ENCODE measurements at places on chromosomes 6 and 20.

- DNase-seq = no peak
Measured at GRCh38 chr6:30759575-30760239, 15.4 kb upstream of the IER3 start.

GRCh38 chr20:40893610-40894236 lies 134.9 kb upstream of the TOP1 start:
- no peak for DNase-seq

DNA sequence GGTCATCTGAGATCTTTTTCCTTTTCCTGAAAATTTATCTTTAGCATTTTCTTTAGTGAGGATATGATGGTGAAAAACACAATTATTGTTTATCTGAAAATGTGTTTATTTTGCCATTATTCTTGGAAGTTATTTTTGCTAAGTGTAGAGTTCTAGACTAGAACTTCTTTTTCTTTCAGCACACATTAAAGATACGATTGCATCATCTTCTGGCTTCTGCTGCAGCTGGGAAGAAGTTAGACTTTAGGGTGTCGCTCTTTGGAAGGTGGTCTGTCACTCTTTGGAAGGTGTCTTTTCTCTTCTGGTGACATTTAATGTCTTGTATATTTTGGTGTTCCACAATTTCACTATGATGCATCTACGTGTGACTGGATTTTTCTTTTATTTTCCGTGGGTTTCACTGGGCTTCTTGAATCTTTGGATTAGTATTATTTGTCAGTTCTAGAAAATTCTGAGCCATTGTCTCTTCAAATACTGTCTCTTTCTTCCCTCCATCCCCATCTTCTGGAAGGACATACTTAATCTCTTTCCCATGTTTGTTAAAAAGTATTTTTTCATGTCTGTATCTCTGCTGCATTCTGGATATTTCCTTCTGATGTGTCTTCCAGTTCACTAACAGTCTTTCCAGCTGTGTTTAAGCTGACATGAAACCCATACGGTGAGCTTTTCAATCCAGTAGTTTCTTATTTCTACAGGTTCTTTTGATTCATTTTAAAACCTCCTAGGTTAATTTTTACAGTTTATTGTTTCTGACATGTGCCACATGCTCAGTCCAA lies 81.0 kb downstream of the AGPAT4 start:
- no peak for DNase-seq

GRCh38 chr6:103000688-103001087 lies 1607.2 kb downstream of the GRIK2 start:
- DNase-seq = no peak

- DNase-seq = no peak
Measured at GRCh38 chr6:41599852-41600445, 38.3 kb upstream of the MDFI start.

- DNase-seq = no peak
Measured at GRCh38 chr20:22946596-22946995, 88.5 kb upstream of the SSTR4 start.

DNA sequence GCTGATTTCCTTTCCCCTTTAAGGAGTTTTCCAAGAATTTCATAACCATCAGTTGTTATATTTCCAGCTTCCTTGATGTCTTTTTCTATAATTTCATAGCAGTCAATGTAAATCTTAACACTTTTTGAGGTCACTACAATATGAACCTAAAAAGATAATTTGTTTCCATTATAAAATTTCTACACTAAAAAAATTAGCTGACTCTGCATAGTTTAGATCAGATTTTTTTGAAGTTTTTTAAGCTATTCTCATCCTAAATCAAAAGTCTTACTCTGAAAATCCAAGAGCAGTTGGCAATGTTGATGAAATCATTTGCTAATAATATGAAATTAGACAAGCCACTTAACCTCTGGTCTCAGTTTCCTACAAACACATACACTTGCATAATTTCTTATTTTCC lies 96.8 kb downstream of the COL12A1 start:
- DNase-seq = no peak

- no peak for DNase-seq
Measured at GRCh38 chr20:46179862-46180261, 61.7 kb downstream of the CD40 start.

DNA sequence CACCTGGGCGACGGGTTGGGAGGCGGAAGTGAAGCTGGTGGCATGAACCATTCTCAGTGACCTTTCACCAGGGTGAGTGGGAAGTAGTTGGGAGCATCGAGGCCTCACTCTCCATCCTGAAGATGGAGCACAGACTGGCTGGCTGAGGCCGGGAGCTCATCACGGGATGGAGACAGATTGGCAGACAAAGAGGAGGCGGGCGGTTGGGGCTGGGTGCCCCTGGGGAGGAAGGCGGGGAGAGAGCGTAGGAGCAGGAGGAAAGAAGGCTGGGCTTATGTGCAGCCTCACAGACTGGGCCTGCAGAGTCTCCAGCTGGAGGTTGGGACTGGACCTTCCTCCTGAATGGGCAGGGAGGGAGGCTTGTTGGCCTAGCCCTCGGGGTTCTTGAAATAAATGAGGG lies 44.2 kb upstream of the SCRT2 start:
- peak; percentile 45 for DNase-seq

GRCh38 chr20:39916236-39916765 lies 772.7 kb downstream of the MAFB start:
- DNase-seq = no peak

DNA sequence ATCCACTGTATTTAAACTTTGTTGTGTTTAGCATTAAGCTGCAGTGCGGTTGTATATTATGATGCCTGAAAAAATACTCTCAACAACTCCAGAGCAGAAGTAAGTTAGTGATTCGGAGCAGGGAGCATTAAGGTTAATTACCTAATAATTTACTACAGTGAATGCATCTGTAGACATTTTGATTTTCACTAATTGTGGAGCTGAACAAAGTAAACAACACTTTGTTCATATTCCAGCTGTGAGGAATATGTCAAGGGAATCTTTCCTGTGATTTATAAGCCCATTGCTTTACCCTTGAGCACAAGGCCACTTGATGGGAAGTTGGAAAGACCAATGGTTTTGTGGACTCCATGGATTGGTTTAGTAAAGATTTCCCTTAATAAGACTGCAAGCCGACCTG lies 77.1 kb downstream of the CBLN4 start:
- no peak for DNase-seq

GRCh38 chr6:49607391-49607982 lies 29.2 kb downstream of the RHAG start:
- no peak for DNase-seq

DNA sequence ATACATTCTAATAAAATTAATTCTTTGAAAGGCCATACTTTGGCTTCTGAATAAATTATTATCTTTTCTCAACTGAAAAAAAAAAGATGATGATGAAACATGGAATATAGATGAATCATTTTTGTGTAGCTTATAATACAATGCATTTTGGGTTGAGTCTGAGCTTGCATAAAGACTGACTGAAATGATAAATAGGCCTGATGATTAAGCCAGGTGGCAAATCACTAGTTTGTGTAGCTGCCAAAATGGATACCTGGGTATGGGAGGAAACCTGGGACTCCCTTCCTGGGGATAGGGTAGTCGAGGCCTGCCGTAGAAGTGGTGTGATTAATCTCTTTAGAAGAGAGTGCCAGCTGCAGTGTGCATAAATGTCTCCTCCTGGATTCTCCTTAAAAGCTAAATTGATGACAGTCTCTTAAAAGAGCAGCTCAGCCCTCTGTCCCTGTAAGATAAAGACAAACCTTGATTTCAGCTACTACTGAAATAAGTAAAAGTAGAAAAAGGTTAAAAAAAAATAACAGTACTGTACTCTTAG lies 275.1 kb downstream of the GRIK2 start:
- peak; percentile 80 for DNase-seq

DNA sequence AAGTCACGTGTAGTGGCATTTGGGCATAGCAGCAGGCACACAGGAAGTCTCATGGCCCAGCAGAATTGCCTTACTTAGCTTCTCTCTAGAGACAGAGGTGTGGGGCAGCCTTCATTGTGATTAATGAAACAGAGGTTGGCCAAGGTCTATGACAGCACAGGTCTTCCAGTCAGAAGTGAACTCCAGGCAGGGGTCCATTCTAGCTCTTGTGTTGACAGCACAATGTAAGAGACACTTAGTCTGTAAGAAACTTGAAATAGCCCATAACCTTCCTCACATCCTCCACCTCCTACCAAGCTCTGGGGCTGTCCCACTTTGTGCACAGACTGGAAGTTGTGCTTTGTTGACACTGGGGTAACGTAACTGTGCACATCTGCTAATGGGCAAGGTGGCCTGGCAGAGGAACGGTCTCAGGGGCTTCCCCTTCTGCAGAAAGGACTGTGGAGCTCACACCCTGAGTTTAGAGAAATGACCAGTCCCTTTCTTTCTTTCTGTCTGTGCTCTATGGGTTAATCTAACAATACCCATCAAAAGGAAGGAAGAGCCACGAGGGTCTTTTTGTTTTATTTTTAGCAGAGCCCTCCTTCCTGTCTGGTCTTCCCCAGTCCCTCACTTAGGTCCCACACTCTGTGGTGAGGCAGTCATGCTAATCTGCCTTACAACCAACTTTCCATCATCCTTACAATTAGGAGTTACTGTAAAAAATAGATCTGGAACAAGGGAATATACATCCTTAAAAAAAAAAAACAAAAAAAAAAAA lies 35.6 kb upstream of the TAGAP start:
- DNase-seq = no peak

DNA sequence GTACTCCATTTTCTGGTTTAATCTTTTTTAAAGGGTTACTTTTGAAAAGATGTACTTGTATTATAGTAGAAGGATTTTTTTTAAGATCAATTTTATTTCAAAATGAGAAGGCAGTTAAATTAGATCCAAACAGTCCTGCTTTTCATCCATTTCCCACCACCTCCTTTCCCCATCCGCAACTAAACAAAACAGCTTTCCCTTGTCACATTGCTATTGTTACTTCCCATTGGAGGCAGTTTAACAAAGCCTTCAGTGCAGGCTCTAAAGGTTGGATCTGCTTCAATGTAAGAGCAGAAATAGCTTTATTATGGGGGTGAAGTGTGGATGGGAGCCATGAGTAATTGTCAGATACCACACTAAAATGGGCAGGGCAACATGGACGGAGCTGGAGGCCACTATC lies 65.7 kb downstream of the LRRC1 start:
- no peak for DNase-seq

DNA sequence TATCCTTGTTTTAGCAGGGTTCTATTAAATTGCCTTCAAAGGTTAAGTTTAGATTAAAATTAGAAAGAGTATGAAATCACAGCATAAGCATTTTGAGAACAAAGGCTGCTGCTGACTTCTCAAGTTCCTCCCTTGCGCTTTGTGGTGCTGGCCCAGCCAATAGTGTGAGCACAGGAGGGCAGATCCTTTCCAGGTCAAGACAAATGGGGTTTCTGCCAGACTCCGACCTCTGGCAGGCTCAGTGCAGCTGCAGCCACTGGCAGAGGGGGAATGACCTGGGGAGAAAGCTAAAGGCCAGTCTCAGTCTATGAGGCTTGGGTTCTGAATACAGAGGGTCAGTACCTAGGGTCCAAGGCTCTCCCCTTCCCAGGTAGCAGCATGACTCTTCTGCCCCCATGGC lies 27.0 kb downstream of the CLIC5 start:
- no peak for DNase-seq

DNA sequence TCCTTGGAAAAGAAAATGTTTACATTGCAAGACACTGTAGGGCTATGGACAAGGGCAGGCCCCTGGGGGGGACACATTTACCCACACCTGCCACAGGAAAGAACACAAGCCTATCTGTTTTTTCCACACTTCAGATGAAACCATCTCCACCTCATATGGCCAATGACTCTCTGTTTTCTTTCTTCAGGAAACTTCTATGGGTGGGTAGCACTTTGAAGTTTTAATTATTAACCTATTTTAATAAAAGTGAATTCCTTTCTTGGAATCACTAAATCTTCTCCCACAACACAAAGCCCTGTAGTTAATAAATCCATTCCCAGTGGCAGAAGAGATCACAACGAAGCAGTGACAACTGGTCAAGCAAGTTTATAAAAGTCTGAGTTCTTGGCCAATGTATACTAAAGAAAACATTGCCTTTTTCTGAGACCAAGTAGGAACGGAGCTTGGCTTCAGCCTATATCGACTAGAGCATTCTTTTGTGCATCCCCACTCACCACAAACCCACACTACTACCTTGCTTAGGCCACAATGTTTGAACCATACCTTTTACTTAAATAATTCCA lies 125.1 kb upstream of the CARMIL1 start:
- no peak for DNase-seq

DNA sequence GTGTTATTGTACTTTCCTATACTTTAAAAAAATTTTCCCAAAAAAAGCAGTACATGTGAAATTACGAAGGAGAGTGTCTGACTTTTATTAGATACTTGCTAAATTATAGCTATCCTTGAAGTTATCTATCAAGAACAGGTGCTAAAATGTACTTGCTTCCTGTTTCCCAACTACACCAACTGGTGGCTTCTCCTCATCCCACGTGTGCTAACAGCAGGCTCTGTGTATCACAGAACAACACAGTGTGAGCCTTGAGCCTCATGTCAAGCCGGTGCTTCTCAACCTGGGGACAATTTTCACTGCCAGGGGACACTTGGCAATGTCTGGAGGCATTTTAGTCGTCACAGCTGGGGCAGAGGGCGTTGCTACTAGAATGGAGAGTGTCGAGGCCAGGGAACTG lies 36.2 kb upstream of the CDYL start:
- DNase-seq = no peak

DNA sequence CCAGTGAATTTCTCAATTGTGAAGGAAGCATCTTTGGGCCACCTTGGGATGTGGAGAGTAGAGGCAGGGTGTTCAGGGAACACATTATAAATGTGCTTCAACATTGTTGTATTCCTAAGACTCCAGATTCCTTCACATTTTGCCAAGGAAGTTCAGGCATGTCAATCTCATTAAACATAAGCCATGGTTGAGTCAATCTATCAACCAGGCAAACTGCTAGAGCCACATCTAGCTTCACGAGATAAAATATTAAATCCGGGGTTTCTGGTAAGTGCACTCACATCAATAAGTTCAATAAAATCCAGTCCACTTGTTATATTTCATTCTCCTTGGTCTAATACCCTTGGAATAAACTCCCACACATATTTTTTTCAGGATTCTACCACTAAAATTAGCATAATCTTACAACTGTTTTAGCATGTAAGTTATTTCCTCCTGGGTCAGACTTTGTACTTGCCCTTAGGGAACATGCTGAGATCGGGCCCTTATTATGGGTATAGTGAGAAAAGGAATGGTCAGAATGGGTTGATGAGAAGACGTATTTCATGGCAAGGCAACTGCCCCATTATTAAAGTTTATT lies 93.6 kb downstream of the ADTRP start:
- DNase-seq = no peak

DNA sequence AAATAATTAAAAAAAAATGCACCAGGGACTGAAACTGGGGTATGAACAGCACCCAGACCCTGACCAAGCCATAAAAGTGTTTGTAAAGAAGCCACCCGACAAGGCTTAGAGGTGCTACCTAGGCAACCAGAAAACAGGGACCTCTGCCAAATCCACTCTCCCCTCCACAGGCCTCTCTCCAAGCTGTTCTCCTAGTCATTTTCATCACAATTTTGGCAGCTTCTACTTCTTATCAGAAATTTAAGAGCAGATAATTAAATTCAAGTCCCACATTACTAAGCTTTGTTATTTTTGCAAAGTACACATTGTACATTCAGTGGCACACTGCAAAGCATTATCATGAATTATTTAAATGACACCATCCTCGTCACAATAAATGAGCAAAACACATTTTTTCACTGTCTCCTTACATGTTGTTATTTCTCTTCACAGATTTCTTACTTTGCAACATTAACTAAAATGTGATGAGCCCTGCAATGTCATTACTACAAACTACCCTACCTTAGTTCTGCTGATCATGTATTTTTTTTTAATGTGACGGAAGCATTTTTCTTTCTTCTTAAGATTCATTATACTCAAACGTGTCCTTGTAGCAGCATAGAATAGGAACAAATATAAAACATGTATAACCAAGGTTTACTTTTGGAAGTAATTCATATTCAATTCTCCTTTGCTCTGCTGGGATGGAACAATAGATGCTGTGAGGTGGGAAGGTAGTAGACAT lies 38.1 kb downstream of the ECT2L start:
- peak; percentile 51 for DNase-seq
